ENCODE measurements at places on chromosomes 16 and 17. TPM values are rescaled to one million over a fixed set of nuclear protein-coding genes. Genes with fewer than 3 reads are reported as not detected.

Gene ACOX1
- total RNA-seq, result 30.0 TPM

- DNase-seq, result peak; percentile 77
Measured at GRCh38 chr17:35245196-35245486, 2.3 kb downstream of the SLFN5 start.

GRCh38 chr16:71732587-71732986, 8.1 kb upstream of the PHLPP2 start:
- no peak for DNase-seq

DNA sequence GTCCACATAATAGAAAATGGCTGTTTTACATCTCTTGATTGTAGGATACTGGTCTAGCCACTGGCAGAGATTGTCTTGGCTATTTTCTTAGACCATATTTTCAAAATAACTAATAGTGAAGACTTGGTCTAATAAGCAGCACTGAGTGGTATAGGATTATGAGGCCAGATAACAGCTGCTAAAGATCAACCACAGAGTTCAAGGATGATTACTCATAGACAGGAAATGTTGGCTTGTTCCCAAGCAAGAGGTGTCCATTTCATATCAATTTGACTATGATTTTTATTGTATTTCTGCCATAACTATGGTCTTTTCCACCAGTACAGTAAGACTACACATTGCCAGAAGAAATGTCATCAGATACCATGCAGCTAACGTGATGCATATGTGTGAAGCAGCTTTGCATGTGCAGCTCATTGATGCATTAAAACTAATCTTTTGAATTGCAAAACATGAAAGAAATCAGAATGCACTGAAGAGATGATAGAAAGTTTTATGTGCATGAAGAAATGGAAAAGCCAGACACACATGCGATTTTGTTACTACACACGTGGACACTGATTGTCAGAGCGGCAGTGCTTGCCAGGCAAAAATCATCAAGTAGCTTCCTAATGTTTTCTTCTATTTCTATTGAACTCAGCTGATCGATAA, 693.3 kb downstream of the CDH11 start:
- DNase-seq, result peak; percentile 9

Gene VASN
- total RNA-seq, result 22.8 TPM

Gene PROCA1
- total RNA-seq, result 0.70 TPM

DNA sequence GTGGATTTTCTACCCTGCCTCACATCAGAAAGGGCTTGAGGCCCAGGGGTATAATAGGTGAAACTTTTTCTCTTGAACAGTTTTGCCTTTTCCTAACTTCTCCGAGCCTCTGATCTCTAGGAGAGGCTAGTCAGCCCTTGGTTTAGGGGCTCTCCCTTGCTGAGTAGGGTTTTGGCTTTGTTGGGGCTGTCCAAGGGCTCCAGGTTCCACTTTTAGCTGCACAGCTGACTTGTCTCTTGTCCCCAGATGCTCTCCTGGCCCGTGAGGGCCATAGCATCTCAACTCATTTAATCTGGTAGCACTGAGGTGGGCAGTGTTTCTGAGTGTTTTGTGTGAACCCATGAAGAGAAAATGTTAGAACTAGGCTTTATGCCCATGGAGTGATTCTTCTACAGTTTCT, 103.9 kb downstream of the MSI2 start:
- DNase-seq, result no peak

- no peak for DNase-seq
Measured at GRCh38 chr16:86091976-86092375, 193.0 kb downstream of the IRF8 start.

- no peak for DNase-seq
Measured at GRCh38 chr17:40139566-40140058, 725 bp upstream of the CASC3 start.

- DNase-seq, result no peak
Measured at GRCh38 chr17:40095351-40095943, 4.9 kb downstream of the NR1D1 start.

DNA sequence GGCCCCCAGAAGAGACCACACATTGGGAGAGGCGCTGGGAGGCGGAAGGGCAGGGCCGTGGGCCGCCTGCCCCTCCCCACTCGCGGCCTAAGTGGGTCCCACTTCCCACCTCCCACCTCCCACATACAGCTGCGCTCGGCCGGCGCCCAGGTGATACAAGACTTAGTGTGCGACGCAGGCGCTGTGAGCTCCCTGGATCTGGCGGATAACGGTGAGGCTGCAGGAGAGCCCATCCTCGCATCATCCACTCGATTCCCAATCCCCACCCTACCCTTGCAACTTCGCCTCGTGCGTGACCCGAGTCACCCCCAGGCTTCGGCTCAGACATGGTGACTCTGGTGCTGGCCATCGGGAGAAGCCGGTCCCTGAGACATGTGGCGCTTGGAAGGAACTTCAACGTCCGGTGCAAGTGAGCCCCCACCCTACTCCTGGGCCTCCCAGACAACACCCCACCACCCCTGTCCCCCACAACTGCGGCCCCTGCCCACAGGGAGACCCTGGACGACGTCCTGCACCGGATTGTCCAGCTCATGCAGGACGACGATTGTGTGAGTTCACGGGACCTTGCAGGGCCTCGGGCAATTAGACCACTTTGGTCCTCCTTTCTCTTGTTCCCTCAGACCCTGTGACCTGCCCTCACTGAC, 3.9 kb downstream of the CARMIL2 start:
- no peak for DNase-seq

DNA sequence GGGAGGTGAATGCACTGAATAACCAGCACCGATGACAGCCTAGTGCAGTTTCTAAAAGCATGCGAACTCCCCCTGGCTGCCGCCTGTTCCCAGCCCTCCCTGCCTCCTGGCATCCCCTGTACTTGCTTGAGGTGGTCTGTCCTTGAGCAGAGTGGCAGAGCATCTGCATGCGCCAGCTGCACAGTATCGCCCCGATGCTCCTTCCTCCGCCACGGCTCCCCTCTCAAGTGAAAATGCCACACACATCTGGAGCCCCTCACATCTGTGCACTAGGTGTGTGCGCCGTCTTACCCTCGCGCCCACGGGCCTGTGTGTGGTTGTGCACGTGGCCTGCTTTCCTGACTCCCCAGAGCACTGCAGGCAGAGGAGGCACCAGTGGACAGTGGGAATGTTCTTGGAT, 111.9 kb downstream of the CCDC182 start:
- DNase-seq, result no peak

- no peak for DNase-seq
Measured at GRCh38 chr17:78307887-78308638, 51.8 kb downstream of the SOCS3 start.

- DNase-seq, result no peak
Measured at GRCh38 chr17:1580979-1581676, 18.5 kb upstream of the PITPNA start.

DNA sequence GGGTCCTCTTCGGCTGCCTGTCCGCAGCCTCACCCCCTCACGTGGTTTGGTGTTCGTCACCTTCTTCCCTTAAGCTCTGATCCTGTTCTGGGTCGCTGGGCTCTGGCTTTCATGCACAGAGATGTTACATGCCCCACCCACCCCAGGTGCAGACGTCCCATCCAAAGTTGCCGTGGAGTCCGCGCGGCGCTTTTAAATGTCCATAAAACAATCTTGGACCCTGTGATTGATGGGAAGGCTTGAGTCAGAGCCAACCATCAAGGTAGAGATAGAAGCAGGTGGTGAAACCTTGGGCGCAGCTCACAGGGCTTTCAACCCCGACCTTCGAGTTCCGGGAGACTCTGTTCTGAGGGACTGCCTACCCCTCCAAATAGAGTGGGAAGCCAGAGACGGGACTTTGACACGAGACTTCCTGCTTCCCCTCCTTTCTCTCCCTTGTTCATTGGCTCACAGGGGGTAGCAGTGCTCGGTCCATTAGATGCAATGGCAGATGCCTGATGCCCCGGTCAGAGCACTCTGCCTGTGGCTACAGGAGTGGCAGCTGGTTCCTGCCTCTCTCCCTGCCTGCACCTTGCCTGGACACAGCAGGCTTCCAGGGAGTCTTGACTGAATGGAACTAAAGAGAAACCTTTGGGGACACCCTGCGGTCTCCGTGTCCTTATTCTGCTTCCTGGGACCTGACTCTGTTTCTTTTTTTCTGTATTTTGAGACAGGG, 4.0 kb downstream of the ENGASE start:
- no peak for DNase-seq

Gene SLC12A3
- total RNA-seq, result not detected

Gene PERCC1
- not detected for total RNA-seq

DNA sequence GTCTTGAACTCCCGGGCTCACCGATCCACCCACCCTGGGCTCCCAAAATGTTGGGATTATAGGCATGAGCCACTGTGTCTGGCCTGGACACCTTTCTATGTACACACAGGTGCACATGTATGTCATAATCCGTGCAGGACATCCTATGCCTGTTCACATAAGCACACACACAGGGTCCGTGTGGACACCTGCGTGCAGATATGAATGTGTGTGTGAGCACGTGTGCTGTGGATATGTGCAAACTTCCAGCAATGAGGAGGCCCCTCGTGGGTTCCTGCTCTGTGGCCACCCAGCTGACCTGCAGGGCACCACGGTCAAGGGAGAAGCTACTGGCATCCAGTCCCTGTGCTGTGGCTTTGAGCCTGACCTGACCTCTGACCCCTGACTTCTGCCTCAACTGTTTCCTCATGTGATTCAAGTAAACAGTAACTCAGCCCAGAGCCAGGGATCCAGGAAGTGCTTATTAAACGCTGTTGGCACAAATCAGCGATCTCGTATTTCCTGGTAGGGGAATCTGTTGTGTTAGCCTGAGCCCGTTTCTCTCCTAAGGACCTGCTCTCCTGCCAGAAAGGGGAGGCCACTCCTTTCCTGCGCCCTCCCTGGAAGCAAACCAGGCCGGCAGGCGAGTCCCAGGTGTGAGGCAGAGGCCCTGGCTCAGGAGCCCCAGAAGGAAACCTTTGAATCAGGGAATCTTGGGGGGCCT, 6.5 kb downstream of the CPNE7 start:
- no peak for DNase-seq

DNA sequence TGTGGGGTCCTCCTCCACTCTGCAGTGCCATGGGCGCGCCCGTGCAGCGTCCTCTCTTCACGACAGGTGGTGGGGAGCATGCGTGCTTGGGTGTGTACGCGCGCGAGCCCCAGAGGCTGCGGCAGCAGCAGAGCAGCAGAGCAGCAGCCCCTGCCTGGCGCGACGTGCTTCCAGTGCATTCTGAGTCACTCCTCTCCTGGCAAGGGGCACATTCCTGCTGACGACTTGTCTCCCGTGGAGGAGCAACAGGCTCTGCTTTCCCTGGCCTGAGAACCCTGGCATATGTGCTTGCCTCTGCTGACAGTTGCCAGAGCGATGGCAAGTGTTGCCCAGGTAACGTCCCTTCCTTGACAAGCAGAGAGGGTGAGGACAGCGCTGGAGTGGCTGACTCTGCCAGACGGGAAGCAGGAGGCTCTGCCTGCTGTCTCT, 133.8 kb upstream of the PLCG2 start:
- peak; percentile 79 for DNase-seq

GRCh38 chr16:27965801-27966200, 97.7 kb downstream of the GSG1L start:
- no peak for DNase-seq

Gene SLC47A1
- total RNA-seq, result 2.2 TPM

GRCh38 chr17:27456681-27457359, 572 bp downstream of the KSR1 start:
- DNase-seq, result no peak

GRCh38 chr16:86314402-86315025, 195.8 kb upstream of the FOXF1 start:
- DNase-seq, result no peak

Gene RNF43
- total RNA-seq, result 1.8 TPM

DNA sequence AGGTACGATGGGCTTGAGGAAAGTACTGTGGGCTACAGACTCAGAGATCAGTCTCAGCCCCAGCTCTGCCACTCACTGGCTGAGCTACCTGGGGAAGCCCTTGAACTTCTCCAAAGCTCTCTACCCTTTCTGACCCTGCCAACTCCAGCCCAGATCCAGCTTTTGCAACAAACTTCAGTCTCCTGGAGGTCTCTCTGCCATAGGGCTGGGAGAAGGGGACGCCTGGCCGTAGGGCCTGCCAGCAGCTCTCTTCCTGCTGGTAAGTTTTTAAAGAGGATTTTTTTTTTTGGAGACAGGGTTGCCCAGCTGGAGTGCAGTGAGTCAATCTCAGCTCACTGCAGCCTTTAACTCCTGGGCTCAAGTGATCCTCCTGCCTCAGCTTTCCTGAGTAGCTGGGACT, 11.5 kb downstream of the INPP5K start:
- DNase-seq, result no peak

Gene CACNG5
- not detected for total RNA-seq

DNA sequence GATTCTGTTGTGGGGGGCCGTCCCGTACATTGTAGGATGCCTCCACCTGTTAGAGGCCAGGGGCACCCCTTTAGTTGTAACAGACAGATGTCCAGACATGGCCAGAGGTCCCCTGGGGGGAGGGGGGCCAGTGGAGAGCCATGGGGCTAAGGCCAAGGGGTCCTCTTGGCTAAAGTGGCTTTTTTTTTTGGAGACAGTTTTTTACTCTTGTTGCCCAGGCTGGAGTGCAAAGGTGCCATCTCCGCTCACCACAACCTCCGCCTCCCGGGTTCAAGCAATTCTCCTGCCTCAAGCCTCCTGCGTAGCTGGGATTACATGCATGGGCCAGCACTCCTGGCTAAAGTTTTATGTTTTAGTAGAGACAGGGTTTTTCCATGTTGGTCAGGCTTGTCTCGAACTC, 229.0 kb downstream of the CPPED1 start:
- DNase-seq, result no peak

DNA sequence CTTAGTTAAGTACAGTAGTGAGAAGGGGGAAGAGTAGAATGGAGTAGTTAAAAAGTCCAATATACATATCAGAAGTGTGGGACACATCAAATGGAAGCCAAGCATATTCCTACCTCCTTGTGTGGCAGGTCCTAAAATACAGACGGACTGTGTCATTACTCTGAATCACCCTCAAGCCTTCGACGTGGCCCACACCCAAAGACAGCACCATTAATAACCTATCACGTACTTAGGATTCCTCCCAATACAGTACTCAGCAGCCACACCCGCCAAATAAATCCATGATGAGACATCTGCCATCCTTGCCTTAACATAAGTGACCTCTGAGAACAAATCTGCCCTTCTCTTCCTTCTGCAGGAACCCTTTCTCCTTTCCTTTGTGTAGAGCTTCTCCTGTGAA, 38.9 kb downstream of the UBE2G1 start:
- no peak for DNase-seq

Gene BRICD5
- total RNA-seq, result 0.06 TPM

GRCh38 chr16:23334457-23334853, 32.4 kb downstream of the SCNN1B start:
- no peak for DNase-seq

DNA sequence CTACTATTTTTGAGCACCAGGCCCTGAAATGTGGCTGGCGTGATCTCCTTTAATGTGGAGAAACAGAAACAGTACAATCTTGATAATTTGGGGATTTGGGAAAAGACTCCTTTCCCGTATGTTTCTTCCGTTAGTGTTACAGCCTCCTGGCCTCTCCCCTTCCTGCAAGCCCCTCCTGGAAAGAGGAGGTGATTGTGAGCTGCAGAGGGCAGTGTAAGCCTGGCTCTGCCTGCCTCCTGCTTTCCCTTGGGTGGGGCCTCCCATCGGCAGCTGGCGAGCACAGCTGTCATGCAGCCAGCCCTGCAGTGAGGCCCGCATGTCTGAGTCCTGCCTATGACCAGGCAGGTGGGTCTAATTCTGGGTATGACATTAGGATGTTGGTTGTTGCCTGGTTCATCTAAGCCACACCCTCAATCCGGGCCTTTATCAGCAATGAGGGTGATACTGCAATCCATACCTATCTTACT, 48.7 kb upstream of the WSB1 start:
- peak; percentile 89 for DNase-seq

- DNase-seq, result no peak
Measured at GRCh38 chr17:49343273-49343672, 18.8 kb downstream of the ZNF652 start.

GRCh38 chr17:49890852-49891251, 43.0 kb upstream of the TAC4 start:
- no peak for DNase-seq

Gene TMC7
- total RNA-seq, result 1.5 TPM
